Jurkat, Clone E6-1 (cell line): ENCODE measurements at places on chromosomes 2 and 18.

- no peak for DNase-seq
Observed at GRCh38 chr18:79872527-79873444, 75.0 kb downstream of the KCNG2 start.

DNA sequence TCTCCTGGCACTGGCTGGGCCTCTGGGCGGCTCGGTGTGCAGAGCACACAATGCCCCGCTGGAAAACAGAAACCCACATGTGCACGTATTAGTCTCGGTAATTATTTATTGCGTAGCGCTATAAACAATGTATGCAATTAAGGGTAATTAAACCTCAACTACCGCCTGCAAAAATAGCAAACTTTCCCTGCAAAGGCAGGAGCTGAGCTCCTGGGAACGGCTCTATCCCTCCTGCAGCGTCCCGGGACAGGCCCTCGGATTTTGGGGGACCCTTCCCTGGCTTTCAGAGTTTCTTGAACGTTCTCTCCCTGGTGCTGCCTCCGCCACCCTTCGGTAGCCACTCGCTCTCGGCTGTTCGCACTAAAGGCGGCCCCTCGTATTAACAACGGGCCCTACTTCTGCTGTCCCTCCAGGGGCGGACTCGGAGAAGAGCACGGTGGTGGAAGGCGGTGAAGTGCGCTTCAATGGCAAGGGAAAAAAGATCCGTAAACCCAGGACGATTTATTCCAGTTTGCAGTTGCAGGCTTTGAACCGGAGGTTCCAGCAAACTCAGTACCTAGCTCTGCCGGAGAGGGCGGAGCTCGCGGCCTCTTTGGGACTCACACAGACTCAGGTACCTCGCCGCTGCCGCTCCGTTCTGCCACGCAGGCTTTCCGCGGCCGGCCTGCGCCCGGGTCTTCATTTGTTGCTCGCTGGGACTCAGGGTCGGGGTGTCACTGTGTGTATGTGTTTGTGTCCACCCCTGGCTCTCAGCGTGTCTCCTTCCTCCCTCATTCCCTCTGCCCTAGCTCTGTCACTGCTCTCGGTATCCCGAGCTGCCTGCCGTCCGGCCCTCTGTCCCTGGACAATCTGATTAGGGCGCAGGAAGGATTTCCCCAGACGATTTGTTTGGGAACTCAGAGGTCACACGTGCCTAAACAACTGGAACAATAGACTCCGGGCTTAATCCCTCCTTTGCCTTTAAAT is 1.2 kb downstream of the DLX1 start:
- no peak for DNase-seq

DNA sequence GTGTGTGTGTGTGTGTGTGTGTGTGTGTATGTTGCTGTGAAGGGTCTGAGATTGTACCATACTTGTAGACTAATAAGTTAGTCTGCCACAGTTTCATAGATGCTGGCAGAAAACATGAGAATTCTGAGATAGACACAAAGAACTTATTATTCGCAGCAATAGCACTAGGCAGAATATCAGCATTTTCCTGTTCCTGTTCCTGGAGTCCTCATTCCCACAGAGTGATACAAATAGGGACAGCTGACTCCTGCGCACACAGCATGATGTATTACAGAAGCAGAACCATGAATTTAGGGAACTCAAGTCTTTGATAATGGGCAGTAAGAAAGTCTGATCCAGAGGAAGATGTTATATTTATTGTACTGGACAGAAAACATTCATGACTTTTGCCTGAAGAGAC is 1466.3 kb downstream of the DPP10 start:
- DNase-seq: no peak

- no peak for DNase-seq
Observed at GRCh38 chr18:824179-824578, 12.1 kb upstream of the YES1 start.

GRCh38 chr2:216031960-216032689 is 18.8 kb upstream of the MREG start:
- no peak for DNase-seq
